ENCODE measurements at places on chromosomes 16 and 17. TPM values are rescaled to one million over a fixed set of nuclear protein-coding genes. Genes with fewer than 3 reads are reported as not detected.

Gene SLC38A8
- total RNA-seq = not detected

Gene KCNJ12
- total RNA-seq = 0.68 TPM

Gene TBX4
- 0.12 TPM for total RNA-seq

Gene CHP2
- 0.05 TPM for total RNA-seq

Gene AIPL1
- not detected for total RNA-seq

Gene CALB2
- 5.9 TPM for total RNA-seq

Gene CCL5
- 0.92 TPM for total RNA-seq
